ENCODE measurements at places on chromosomes 6 and 20.
A peak's percentile ranks its signal among the peaks of the same experiment; 100 is the strongest.

DNA sequence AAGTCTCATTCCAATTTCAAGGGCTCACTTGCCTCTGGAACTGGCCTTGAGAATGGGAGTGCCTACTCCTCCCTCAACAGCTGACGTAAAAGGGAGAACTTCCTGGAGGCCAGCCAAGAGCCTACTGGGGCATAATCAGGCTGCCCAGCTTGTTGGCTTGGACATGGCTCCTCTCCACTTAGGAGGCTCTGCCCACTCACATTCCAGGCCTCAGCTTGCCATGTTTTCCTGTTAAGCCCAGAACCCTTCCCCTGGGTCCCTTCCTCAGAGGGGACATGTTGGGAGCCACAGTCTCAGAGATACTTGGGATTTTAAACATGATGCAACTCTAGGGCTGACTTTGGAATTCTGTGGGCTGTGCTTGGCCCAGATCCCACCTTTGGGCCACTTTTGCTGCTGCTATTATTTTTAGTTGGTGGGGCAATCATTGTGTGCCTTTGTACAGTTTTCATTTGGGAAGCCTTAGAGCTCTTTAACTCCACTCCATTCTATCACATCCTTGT is 31.5 kb upstream of the ADTRP start:
- DNase-seq = peak; percentile 92

DNA sequence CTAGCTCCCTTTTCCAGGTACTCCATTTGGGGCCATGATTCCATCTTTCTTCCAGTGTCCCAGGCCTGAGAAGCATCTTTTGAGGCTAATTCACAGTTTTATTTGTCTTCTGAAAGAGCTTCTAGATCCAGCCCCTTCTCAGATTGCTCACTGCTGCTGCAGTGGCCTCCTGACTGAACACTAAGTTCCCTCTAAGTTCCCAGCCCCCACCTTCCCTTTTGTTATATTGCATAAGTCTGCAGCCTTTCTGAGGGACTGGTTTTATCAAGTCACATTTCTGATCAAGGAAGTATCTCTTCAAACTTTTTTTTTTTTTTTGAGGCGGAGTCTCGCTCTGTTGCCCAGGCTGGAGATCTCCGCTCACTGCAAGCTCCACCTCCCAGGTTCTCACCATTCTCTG is 10.7 kb downstream of the MAPRE1 start:
- DNase-seq = no peak

GRCh38 chr6:121760745-121761144 is 325.3 kb downstream of the GJA1 start:
- DNase-seq = no peak

DNA sequence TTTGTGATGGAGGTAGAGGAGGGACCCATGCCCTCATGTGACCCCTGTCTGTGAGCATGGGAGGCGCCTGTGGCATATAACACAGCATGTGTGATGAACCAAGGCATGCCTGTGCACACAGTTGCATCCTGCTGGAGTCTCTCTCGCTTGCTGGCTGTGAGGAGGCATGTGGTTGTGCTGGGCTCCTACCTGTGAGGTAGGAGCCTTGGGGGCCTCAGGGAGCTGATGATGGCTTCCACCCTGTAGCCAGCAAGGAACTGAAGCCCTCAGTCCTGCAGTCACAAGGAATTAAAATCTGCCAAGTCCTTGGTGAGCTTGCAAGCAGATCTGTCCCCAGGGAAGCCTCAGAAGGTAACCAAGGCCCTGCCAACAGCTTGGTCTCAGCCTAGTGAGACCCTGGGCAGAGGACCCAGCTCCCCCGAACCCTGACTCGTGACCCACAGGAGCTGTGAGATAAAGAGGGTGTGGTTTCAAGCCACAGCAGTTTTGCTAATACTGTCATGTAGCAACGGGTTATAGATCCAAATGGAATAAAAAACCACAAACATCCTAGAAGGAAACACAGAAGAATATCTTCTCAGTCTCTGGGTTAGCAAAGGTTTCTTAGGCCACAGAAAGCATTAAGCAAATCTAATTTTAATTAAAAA is 145.7 kb downstream of the WDR27 start:
- no peak for DNase-seq

GRCh38 chr6:158861686-158862381 is 42.7 kb upstream of the EZR start:
- DNase-seq = peak; percentile 70

GRCh38 chr20:4090756-4091489 is 75.6 kb upstream of the RNF24 start:
- no peak for DNase-seq

- no peak for DNase-seq
These were observed 81.3 kb upstream of the COL21A1 start for GRCh38 chr6:56328728-56329090.

GRCh38 chr6:50003139-50003538 is 18.7 kb downstream of the DEFB110 start:
- no peak for DNase-seq

DNA sequence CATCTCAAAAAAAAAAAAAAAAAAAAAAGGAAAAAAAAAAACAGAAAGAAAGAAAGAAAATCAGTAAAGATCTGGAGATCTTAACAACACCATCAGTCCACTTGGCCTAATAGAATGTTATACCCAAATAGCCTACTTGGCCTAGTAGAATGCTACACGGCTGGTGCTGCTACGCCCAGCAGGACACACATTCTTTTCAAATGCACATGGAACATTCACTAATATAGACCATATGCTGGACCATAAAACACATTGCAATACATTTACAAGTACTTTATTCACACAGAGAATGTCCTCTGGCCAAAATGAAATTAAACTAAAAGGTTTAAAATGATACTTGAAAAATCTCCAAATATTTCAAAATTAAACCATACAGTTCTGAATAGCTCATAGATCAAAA is 80.0 kb upstream of the TNFAIP3 start:
- DNase-seq = no peak

DNA sequence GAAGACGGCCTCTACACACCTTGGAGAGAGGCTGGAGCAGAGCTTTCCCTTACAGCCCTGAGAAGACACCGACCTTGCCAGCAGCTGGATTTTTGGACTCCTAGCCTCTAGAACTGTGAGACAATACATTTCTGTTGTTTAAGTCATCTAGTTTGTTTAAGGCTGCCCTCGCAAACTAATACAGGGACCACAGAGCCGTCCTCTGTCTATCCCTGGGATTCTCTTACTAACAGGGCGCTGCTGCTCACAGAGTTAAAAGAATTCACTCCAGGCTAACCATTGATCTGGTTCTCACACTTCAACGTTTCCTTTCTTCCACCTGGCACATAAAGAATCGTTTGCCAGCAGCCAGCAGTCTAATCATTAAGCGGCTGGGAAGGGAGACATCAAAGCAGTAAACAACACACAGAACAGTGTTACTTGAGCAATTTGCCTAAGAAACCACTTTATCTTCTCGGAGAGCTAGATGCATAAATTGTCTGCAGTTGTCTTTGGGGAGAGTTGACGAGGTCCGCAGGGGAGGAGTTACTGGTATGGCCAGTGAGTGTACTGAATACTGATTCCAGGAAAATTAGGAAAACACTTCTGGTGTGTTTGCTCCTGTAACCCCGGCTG is 103.5 kb upstream of the AKAP12 start:
- DNase-seq = no peak

- DNase-seq = no peak
These were observed 49.1 kb downstream of the FGD2 start for GRCh38 chr6:37054580-37054979.

DNA sequence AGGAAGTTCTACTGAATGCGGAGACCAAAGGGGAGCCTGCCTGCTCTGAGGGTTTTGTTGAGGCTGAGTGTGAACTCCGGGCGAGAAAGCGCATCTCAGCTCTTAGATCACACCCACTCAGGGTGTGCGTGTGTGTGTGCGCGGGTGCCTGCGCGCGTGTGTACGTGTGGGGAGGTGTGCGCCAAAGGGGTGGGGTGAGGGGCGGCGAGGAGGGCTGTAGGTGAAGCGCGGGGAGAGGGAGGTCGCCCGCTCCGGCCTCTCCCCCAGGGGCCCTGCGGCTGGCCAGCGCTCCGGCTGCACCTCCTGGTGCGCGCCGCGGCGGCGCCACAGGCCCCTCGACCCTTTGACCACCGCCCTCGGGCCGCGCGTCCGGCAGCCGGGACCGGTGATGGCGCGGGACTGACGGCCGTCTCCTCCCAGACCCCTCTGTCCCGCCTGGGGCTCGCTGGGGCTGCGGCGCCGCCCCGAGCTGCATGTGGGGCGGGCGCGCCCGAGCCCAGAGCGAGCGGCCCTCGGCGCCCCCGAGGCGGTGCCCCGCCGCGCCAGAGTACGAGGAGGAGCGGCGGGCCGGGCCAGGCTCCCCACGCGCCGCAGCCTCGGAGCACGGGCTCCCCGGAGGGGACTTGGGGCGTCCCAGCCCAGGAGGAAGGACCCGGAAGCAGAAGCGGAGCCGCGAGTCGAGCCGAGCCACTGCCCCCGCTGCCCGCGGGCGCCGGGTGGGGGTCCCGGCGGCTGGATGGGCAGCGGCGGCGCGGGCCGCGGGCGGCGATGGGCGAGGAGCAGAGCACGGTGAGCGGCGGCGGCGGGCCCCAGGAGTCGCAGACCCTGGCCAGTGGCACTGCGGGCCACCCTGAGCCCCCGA is at the start of gene RNF217:
Gene RNF217 (plus strand): TSS at position 661 of the 862 bp plus-strand sequence. CDS start 108 bp downstream, at position 769.
- DNase-seq = peak; percentile 49

GRCh38 chr6:2007165-2007564 is 238.2 kb downstream of the GMDS start:
- DNase-seq = no peak

Data from bronchial epithelial cell (primary cell).